Progenitor cell of endocrine pancreas (in vitro differentiated cells): ENCODE measurements at places on chromosomes 5 and 9. TPM values are rescaled to one million over a fixed set of nuclear protein-coding genes. Genes with fewer than 3 reads are reported as not detected.

SLC25A2 gene
- 1.1 and 1.2 TPM in 2 replicates for total RNA-seq

SLC25A48 gene
- total RNA-seq = 0.34 and 0.69 TPM in 2 replicates

OSMR gene
- total RNA-seq = 0.19 and 0.82 TPM in 2 replicates

CD14 gene
- 0.36 TPM in 1 of 2 replicates, not detected in the other for total RNA-seq

DNA sequence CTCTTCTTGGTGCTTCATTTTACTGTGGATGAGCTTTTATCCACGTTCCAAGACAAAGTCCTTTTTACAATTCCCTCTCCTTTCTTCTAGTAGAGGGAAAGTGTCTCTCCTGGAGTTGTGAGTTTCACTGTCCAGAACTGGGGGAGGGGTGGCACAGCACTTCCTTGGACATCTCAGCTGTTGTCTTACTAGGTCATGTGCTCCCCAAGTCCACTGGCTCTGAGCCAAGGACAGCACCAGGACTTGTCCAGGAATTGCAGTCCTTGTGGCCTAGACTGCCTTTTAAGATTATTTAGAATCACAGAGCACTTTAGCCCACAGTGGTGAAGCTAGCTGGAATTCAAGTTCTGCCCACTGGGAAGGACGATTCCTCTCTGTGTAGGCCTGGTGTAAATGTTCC is 700.2 kb upstream of the PTPRD start:
- H3K4me3 ChIP-seq = no peak overlapping the region
- no peaks in the 10 kb centered on the region for H3K27me3 ChIP-seq
- no peak overlapping the region for H3K27ac ChIP-seq
- no peak for DNase-seq

DNA sequence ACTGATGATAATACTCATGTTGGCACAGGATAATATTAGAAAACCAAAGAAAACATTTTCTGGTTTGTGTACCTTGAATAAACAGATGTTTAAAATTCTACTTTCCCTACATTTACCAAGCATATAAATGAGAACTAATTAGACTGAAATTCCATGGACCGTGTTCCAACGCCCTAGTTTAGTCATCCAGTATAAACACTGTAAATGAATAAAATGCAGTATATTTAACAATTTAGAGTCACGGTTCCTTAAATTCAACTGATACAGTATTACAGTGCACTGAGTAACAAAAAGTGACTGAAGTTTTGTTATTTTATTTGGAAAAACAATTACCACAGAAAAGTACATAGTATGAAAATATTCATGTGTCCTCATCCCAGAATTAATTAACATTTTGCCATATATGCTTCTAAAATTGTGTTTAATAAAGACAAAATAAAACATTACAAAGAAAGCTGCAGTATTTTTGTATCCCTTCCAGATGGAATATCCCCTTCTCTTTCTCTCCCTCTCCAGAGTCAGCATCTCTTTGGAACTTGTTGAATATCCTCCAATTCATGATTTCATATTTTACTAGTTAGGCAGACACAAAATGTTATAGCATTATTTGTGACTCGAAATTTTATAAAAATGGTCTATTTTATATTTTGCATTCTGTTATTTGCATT is 112.5 kb downstream of the HMHB1 start:
- no peak for DNase-seq
- H3K4me1 ChIP-seq = peaks cover under 1% of the 10 kb centered on the region
- H3K36me3 ChIP-seq = no peaks in the 10 kb centered on the region
- no peak overlapping the region for H3K27ac ChIP-seq

GRCh38 chr9:92405818-92406217 is 1.4 kb upstream of the OGN start:
- H3K27ac ChIP-seq = no peak overlapping the region
- no peaks in the 10 kb centered on the region for H3K36me3 ChIP-seq
- peaks cover 2% of the 10 kb centered on the region for H3K4me1 ChIP-seq
- DNase-seq = no peak
- H3K4me3 ChIP-seq = no peak overlapping the region

DNA sequence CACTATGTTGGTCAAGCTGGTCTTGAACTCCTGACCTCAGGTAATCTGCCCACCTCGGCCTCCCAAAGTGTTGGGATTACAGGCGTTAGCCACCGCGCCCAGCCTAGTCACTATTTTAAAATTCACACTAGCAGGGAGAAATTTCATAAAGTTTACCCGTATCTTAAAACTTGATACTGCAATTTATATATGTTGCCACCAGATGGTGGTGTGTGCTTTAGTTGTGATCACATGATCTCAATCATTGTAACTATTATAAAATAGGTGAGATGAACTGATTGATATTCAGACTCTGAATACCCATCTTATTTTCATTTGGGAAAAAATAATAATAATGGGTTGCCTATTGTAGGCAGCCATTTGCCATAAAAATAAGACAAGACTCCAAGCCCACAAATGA is 1330.4 kb upstream of the WWC1 start:
- no peak overlapping the region for H3K27ac ChIP-seq
- no peak overlapping the region for H3K4me3 ChIP-seq
- H3K27me3 ChIP-seq = peaks cover 19% of the 10 kb centered on the region

- no peaks in the 10 kb centered on the region for H3K4me1 ChIP-seq
Observed at GRCh38 chr9:93669958-93670207, 93.5 kb downstream of the PHF2 start.

DNA sequence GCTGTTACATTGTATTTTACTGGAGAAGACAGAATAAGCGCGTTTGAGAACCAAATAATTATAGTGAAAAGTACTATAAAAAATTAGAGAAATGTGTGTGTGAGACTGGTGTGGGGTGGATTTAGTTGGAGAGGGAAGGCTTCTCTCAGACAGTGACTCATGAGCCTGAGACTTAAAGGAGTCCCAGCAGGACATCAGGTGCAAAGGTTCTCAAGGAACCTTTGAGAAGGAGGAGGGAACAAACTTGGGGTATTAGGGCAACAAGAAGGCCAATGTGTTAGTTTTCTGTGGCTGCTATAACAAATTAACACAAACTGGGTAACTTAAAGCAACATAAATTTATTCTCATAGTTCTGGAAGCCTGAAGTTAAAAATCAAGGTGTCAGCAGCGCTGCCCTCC is 4.9 kb downstream of the DDX4 start:
- H3K4me3 ChIP-seq = no peak overlapping the region
- no peak overlapping the region for H3K27ac ChIP-seq
- H3K36me3 ChIP-seq = no peaks in the 10 kb centered on the region
- H3K27me3 ChIP-seq = no peaks in the 10 kb centered on the region

DNA sequence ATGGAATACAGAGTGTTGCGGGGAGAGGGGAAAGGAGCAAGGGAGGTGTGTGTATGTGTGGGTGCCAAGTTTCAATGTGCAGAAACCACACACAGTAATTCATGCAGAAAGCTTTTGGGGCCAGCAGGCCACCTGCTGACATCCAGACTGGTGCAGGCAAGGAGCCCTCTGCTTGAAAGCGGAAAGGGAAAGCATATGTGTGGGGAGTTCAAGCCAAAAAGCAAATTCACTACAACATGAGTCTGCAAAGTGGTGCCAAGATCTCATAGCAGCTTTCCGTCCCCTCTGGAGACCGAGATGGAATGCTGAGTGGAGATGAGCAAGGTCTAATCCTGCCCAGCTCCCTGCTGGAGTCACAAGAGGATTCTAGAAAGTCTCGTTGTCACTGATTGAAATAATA is 159.7 kb upstream of the VLDLR start:
- no peak overlapping the region for H3K27ac ChIP-seq
- DNase-seq = no peak
- peaks cover 30% of the 10 kb centered on the region for H3K4me1 ChIP-seq
- no peak overlapping the region for H3K4me3 ChIP-seq
- H3K36me3 ChIP-seq = peaks cover 3% of the 10 kb centered on the region

DNA sequence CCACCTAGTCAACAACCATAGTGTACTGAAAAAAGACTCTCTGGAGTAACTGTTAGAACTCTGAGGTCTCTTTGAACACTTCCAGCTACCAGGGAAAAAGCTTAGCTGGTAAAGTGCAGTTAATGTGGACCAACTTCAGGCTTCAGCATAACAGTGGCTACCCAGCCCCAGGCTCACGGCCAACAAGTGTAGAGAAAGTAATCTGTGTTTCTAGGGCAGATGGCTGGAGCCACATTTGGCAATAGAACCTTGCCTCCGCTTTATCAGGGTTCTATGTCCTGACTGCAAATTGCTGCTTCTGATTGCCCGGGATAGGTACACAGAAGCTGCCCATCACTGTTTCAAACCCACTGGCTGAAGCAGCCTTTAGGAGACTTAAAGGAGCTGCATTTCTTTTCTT is 76.0 kb upstream of the SIMC1 start:
- H3K4me1 ChIP-seq = peaks cover 2% of the 10 kb centered on the region
- H3K36me3 ChIP-seq = no peaks in the 10 kb centered on the region
- no peak overlapping the region for H3K4me3 ChIP-seq
- H3K27ac ChIP-seq = no peak overlapping the region
- peaks cover 11% of the 10 kb centered on the region for H3K27me3 ChIP-seq
- DNase-seq = no peak
